ENCODE measurements at places on chromosomes 16 and 17. TPM values are rescaled to one million over a fixed set of nuclear protein-coding genes. Genes with fewer than 3 reads are reported as not detected.

The KRTAP3-2 gene
- not detected for total RNA-seq

The SLC13A2 gene
- not detected for total RNA-seq

The ZNF768 gene
- total RNA-seq = 15.7 TPM

The SLC2A4 gene
- total RNA-seq = 0.34 TPM

The NPIPA7 gene
- total RNA-seq = 6.9 TPM

The KRTAP9-9 gene
- total RNA-seq = not detected

The BIRC5 gene
- total RNA-seq = 70.0 TPM

The UTS2R gene
- not detected for total RNA-seq

The KRT9 gene
- total RNA-seq = not detected

The C17orf67 gene
- total RNA-seq = 2.3 TPM

The CHST4 gene
- not detected for total RNA-seq

The FBXO39 gene
- not detected for total RNA-seq

The PRR15L gene
- not detected for total RNA-seq

The CLDN9 gene
- total RNA-seq = not detected

The GCGR gene
- not detected for total RNA-seq
